ENCODE measurements at places on chromosomes 12 and 14.

GRCh38 chr12:102912258-102912657, 4.8 kb downstream of the PAH start:
- no peak for DNase-seq

- DNase-seq, result no peak
These were observed 792.3 kb downstream of the TMEM121 start for GRCh38 chr14:106318700-106319099.

- DNase-seq, result no peak
These were observed 75.0 kb downstream of the NT5DC3 start for GRCh38 chr12:103766028-103766427.

DNA sequence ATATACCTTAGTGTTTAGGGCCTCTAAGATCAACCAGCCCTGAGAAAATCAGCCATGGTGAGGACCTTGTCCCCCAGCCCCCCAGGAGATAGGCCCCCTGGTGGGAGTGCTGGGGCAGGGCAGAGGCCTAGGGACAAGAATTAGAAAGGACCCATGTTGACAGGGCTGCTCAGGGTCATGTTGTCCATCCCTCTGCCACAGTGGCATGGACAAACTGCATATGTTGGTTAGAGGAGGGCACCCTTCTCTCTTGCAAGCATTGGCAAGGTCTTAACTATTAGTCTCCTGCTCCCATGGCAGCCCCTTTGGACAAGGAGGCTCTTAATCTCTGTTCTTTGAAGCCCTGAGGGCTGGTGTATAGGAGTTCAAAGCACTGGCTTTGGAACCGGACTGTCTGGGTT, 755 bp upstream of the PTPN6 start:
- no peak for DNase-seq

GRCh38 chr14:63981569-63981968, 128.8 kb downstream of the SYNE2 start:
- DNase-seq, result no peak

GRCh38 chr14:86954623-86955022, 1038.4 kb downstream of the GALC start:
- no peak for DNase-seq

GRCh38 chr12:6334940-6335450, 6.9 kb downstream of the TNFRSF1A start:
- DNase-seq, result no peak

GRCh38 chr14:40762685-40763084, 844.0 kb upstream of the LRFN5 start:
- DNase-seq, result no peak

DNA sequence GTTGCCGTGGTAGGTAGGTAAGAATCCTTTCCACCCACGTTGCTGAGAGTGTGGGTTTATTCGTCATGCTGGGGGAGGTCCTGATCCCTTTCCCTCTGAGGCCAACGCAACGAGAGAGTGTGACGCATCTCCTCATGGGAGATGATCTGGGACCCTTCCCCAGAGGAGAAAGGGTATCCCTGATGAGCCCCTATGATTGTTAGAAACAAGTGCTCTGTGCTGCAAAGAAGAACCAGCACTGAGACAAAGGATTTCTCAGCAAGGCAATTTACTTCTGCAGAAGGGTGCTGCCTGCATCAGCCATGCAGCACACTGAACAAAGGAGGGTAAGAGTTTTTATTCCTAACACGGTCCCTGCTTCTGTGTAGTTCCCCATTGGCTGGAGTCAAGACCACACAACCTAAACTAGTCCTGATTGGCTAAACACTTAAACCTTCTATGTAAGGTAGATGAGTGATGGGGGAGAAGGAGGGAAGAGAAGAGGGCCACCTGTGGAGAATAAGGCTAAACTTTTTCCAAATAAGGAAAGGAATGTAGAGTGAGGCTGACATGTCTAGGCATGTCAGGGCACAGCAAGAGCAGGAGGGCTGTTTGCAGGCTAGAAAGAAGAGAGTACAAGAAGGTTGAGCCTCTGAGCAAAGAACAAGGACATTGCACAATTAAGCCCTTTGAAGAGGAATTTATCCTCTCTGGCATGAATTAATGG, 21.3 kb downstream of the CLEC2A start:
- peak; percentile 66 for DNase-seq

GRCh38 chr12:98516111-98516873, 902 bp downstream of the TMPO start:
- peak; percentile 87 for DNase-seq

GRCh38 chr12:4829793-4830162, 79.9 kb upstream of the KCNA1 start:
- DNase-seq, result no peak

Data from ecto neural progenitor cell (in vitro differentiated cells).